ENCODE measurements at places on chromosomes 16 and 17.

- DNase-seq, result no peak
Observed at GRCh38 chr17:42879596-42879985, 21.0 kb upstream of the G6PC1 start.

DNA sequence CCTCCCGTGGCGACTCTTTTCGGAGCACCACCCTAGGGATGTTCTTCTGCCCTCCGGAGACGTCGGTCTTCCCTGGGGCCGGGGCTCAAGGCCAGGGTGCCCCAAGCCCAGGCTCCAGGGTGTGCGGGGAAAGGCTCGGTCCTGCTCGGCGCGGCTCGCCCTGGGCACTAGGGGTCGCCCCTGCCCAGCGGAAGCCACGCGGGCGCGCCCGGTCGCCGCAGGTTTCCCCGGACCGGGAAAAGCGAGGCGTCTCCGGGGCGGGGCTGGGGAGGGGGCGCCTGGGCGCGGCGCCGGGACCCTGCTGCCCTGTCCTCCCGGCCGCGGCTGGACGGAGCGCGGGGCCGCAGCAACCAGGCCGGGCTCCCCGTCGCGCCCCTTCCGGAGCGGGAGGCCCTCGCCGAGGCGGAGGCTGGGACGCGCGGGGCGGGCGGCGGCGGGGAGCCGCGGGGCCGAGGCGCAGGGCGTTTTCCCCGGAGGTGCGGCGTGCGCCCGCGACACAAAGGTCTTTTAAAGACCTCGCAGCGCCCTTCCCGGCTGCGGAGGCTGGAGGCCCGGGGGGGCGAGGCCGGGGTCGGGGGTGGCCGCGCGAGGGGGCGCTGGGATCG is 76.4 kb downstream of the MRC2 start:
- DNase-seq, result peak; percentile 65

DNA sequence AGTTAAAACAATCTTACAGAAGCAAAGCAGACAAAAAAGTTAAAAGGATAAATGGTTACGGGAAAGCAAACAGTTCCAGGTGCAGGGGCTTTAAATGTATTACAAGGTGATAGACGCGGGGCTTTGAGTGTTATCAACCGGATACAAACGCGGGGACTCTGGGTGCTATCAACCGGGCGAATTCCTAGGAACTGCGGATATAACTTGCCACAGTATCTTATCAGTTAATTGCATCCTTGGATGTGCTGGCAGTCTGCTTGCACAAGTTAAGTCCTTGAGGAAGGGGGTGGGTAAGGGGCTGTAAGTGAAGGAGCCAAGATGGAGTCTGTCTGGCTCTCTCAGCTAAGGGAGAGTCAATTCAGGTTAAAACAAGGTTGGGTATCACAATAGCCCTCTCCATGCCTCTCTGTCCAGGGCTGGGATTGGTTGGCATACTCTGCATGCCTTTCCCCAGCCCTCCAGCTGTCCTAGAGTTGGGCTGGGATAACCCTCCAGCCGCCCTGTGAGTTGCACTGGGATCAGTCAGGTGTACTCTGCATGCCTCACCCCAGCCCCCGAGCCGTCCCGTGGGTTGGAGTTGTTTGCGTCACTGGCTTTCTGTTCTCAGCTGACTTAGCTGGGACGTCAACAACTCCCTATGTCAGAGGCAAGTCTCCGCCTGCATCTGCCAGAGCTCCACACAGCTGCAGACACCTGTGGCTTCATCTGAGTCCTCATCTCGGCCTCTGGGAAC is 40.9 kb downstream of the TMEM235 start:
- peak; percentile 80 for DNase-seq

DNA sequence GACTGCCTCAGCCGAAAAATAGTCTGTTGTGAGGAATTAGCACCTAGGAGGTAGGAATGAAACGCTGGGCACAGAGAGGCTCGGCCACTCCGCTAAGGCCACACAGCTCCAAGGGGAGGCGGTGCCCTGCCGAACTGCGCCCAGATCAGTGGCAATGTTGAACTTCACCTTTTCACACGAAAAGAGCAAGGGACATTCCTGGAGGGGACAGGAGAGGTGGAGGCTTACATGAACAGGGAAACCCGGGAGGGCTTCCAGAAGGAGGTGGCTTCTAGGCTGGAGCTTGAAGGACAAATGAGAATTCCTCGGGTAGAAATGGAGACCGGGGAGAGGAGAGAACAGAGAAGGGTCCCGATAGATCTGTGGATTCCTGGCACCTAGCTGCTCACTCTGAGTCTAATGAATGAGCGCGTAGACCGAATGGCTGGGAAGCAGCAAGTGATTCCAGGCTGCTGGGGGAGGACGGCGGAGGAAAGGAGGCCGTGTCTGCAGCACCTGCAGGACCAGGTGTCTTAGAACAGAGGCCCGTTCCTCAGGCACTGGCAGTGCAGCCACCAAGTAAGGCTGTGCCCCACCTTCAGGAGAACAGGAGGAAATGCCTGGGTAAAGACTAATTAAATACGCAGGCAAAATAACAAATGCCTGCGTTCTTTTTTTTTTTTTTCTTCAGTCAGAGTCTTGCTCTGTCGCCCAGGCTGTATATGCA is 722 bp upstream of the SLC38A10 start:
- peak; percentile 71 for DNase-seq

DNA sequence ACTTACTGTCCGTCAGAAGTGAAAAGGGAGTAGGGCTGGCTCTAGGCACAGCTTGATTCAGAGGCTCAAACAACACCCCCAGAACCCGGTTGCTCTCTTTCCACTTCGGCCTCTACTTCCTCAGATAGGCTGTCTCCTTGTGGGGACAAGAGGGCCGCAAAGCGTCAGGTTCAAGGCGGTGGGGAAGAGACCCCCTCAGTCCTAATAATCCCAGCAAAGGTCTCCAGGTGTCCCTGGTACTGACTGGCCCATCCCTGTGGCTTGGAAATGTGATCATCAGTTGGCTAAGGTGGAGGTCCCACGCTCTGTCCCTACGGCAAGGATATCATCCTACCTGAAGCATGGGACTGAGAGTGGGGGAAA is 26.0 kb downstream of the NGFR start:
- no peak for DNase-seq

DNA sequence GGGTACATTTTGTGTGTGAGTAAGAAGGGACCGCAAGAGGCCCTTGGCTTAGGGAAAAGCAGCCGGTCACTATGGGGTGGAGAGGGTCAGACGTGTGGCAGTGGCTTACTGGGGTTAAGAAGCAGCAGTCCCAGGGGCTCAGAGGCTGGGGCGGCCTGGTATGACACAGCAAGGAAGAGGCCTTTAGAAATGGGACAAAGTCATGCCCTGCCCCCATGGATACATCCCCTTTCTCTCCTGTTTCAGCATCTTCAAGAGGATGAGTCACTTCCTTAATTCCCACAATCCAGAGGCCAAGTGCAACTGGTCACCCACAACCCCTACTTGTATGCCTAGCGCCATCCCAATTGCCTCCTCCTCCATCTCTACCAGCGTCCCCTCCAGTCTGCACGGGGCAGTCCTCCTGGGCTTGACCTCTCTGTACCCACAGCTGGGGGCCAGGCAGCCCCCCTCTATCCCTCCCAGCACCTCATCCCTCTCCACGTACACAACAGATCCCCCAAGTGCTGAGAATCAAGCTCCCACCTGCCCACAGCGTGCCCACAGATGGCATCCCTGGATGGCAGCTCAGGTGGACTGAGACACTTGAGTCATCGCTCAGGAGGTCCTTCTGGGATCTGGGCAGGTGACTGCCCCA is 6.9 kb upstream of the EFTUD2 start:
- DNase-seq, result peak; percentile 10

DNA sequence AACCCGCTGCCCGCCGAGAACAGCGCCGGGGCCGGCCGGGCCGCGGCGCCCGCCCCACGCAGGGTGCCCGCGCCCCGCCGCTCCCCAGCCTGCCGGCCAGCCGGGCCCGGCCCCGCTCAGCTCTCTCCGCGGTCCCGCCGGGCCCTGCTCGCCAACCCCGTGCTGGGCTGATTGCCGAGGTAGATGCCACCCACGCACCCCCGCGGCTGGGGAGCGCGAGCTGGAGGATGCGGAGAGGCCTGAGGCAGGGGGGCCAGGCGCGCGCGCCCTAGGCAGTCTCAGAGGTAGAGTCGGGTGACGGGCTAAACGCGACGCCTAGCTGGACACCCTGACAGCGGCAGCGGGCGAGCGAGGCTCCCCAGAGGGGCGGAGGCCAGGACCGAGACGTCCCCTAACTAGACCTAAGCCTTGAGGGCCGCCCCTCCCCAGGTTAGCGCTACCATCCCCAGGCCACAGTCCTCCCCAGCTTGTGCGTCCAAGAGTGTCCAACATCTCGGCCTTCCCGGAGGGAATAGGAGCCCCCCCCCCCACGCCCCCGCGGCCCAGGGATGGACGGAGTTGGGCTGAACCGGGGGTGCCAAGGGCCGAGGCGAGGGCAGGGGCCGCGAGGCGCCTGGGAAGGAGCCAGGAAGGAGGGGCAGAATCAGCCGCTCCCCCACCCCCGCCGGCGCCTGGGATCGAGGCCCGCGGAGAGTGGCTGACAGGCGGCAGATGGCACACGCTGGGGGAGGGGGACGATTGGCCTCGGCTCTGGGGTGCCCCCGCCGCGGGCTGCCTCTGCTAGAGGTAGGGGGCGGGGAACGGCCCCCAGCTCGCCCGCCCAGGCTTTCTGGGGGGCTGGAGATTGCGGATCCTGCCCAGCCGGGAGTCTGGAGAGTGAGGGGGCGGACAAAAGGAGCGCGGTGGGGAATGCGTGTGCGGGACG is 2.5 kb upstream of the ZNF423 start:
- no peak for DNase-seq

DNA sequence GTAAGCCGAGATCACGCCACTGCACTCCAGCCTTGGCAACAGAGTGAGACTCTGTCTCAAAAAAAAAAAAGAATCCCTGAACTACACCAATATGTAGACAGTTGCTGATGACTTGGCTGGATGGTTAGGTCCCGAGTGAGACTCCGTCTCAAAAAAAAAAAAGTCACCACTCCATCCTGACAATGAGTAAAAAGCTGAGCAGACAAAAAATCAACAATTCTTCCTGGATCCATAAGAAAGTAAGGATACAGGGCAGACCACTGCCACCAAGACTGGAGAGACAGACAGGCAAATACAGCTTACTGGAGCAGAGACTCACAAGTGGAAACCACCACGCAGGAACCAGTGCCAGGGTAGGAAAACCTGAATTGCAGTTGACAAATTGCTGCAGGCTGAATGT is 67.1 kb upstream of the ERCC4 start:
- DNase-seq, result no peak

DNA sequence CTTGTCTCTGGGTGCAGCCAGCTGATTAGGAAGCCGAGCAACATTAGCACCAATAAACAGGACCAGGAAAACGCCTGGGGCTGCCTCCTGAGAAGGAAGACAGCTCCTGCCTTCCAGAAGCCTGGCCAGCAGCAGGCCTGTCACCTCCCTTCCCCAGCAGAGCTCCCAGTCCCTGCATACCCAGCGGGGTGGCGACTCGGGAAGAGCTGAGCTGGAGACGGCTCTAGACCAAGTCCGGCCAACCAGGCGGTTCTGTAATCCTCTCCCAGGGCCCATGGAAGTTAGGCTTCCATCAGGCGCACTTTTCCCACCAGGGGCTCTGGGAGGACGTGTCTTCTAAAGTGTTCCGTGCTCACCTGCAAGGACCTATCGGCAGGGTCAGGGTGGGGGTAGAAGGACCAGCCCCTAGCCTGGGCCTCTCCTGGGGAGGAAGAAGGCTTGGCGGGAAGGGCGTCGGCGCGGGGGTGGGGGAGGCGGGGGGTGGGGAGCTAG is 12.0 kb upstream of the CLUH start:
- DNase-seq, result no peak

DNA sequence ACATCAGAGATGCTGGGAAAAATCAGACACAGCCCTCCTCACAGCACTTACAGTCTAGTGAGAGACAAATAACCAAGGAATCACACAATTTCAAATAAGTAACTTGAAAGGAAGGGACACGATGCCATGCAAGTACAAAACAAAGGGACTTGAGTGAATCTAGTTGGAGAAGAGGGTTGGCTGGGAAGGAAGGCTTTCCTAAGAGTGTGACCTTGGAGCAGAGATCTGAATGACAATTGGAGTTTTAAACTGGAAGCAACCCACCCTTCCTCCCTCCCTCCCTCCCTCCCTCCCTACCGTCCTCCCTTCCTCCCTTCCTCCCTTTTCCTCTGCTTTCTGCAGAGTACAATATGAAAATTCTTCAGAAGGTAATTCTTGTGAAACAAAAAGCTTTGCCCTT is 31.1 kb downstream of the ADAMTS18 start:
- no peak for DNase-seq

DNA sequence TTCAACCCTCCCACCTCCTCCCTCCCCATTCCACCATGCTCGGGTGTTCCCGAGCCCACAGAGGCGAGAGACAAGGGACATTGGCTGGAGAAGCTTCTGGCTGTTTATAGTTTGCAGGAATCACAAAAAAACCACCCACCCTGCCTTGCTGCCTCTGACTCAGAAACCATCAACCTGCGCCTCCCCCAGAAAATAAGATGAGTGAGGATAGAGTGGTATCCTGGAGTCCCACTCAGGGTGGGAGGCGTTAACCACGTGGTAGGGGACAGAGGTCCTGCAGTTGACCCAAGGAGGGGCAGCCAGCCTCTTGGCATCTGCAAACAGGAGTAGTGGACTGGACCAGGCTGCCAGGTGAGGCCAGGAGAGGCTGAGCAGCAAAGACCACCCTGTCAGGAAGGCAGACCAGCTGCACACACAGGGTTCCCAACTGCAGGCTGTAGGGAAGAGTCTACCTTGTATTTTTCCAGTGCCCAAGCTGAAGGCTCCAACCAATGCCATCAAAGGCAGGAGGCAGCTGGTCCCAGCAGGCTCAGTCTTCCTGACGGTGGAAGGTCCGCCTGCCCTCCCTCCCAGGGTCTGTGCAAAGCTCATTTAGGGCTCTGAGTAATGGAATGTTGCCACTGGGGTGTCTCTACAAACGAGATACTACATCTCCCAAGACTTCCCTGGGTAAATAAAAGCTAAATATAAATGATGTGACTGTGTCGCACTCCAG is 201.5 kb upstream of the TNRC6C start:
- DNase-seq, result no peak

GRCh38 chr16:47664653-47665325 is 203.7 kb downstream of the PHKB start:
- DNase-seq, result no peak

- no peak for DNase-seq
Observed at GRCh38 chr16:86063760-86064405, 164.9 kb downstream of the IRF8 start.

- no peak for DNase-seq
Observed at GRCh38 chr16:19785512-19786130, 67.5 kb downstream of the IQCK start.
